ENCODE measurements at places on chromosomes 5 and 9. TPM values are rescaled to one million over a fixed set of nuclear protein-coding genes. Genes with fewer than 3 reads are reported as not detected.

The PCDHA9 gene
- total RNA-seq, result 0.09 TPM

The PITX1 gene
- total RNA-seq, result 0.09 TPM

The NRG2 gene
- 2.1 TPM for total RNA-seq

The CCDC192 gene
- total RNA-seq, result not detected

The FIBCD1 gene
- 0.19 TPM for total RNA-seq

The REEP2 gene
- total RNA-seq, result 2.8 TPM

The HOMER1 gene
- 6.9 TPM for total RNA-seq

The IL33 gene
- 138 TPM for total RNA-seq

All from endothelial cell of coronary artery (primary cell).